ENCODE measurements at places on chromosomes 2 and 18.

GRCh38 chr2:237131749-237132533 is 46.3 kb downstream of the COPS8 start:
- DNase-seq, result no peak

- no peak for DNase-seq
Measured at GRCh38 chr2:180516232-180516631, 464.2 kb upstream of the UBE2E3 start.

DNA sequence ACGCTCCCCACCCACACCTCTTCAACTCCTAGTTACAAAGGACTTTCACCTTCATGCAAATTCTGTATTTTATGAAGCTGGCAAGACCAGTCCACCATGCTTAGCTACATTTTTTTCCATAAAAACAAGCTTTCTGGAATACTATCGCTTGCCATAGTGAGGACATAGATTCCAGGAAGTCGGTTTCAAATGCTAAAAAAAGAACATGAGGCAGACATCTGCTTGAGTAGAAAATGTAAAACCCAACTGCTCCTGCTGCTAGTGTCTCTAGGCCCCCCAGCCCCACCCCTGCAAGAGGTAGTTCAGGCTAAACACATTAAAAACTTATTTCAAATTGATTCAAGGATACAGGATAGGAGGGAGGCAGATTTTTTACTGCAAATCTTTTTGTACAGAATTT is 148.9 kb downstream of the SMAD2 start:
- no peak for DNase-seq

GRCh38 chr2:71078624-71079023 is 10.2 kb downstream of the NAGK start:
- DNase-seq, result no peak

GRCh38 chr2:166170356-166170755 is 42.5 kb upstream of the SCN1A start:
- no peak for DNase-seq

DNA sequence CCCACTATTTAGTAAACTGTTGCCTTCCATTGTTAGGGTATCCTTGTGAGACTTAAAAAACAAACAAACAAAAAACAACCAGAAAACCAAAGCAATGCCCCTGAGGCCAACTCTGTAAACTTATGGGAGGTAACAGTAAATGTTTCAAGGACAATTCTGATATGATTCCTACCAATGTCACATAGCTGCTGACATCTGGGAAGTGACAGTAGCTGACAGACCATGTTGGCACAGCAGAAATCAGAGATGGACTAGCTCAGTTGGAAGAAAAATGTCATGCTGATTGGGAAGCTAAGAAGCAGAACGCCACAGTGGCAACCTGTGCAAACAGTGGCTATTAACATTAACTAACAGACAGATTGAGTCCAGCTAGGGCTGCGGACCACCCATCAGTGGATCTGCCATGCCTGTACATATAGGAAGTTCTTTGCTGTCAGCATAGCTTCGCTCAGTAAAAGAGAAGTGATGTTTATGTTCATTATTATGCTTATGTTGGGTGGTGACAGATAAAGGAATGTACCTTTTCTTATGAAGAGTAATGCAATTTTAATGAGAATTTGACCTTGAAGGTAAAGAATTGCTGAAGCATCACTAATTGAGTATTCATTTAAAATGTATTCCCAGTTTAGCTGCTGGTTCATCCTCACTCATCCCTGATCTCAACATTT is 180.6 kb downstream of the PARD3B start:
- no peak for DNase-seq

GRCh38 chr18:63318889-63319382 is 633 bp downstream of the BCL2 start:
- DNase-seq, result no peak

DNA sequence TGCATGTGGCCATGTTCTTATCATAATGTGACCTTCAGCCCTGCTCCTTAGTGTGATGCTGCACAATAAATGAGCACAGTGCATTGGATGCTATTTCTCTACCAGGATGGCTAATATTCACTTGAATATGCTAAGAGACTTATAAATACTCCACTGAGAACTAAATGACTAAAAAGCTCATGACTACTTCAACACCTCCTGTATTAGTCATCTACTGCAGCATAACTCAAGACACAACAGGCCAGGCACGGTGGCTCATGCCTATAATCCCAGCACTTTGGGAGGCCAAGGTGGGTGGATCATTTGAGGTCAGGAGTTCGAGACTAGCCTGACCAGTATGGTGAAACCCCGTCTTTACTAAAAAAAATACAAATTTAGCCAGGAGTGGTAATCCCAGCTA is 213.4 kb downstream of the RND3 start:
- no peak for DNase-seq

Measured in activated T-cell treated with anti-CD3 and anti-CD28 coated beads, Interleukin-2, amount 50 U/mL, for 24 hours (primary cell).